ENCODE measurements at places on chromosomes 16 and 17.

- peak; percentile 11 for DNase-seq
Observed at GRCh38 chr17:55163408-55163807, 101.4 kb upstream of the HLF start.

- DNase-seq, result no peak
Observed at GRCh38 chr16:88512728-88513696, 57.2 kb upstream of the ZC3H18 start.

GRCh38 chr16:28567292-28567691 lies 13.6 kb downstream of the SGF29 start:
- DNase-seq, result no peak

- no peak for DNase-seq
Observed at GRCh38 chr16:28497861-28498599, 3.6 kb downstream of the APOBR start.

- DNase-seq, result no peak
Observed at GRCh38 chr17:82178499-82179261, 34.0 kb downstream of the CCDC57 start.

GRCh38 chr17:40621578-40621977 lies 26.0 kb downstream of the SMARCE1 start:
- no peak for DNase-seq

- DNase-seq, result no peak
Observed at GRCh38 chr17:77253611-77254051, 112.9 kb downstream of the SEC14L1 start.
